SJSA1 (cell line): ENCODE measurements at places on chromosomes 4 and X. TPM values are rescaled to one million over a fixed set of nuclear protein-coding genes. Genes with fewer than 3 reads are reported as not detected.

GRCh38 chrX:106649523-106650428 lies 38.0 kb downstream of the RADX start:
- H3K4me1 ChIP-seq: no peaks in the 10 kb centered on the region
- no peak for DNase-seq
- H3K27me3 ChIP-seq: no peaks in the 10 kb centered on the region
- H3K4me3 ChIP-seq: no peak overlapping the region
- H3K36me3 ChIP-seq: no peaks in the 10 kb centered on the region
- H3K27ac ChIP-seq: no peak overlapping the region

GRCh38 chrX:27966955-27967354 lies 14.3 kb downstream of the DCAF8L1 start:
- no peaks in the 10 kb centered on the region for H3K4me1 ChIP-seq
- no peak for DNase-seq
- no peaks in the 10 kb centered on the region for H3K36me3 ChIP-seq

DNA sequence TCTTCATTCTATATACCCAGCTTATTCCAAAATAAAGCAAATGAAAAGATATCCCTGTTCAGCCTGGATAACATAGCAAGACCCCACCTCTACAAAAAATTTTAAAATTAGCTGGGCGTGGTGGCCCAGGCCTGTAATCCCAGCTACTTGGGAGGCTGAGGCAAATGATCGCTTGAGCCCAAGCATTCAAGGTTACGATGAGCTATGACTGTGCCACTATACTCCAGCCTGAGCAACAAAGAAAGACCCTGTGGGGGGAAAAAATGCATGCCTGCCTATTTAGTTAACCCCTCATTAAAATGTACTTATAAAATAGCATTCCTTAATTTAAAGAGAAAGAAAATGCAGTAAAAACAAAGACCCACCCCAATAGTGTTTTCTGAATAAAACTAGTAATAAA lies 9.3 kb downstream of the PRSS12 start:
- H3K27ac ChIP-seq: no peak overlapping the region
- no peak overlapping the region for H3K4me3 ChIP-seq
- DNase-seq: no peak
- peaks cover 14% of the 10 kb centered on the region for H3K4me1 ChIP-seq
- H3K27me3 ChIP-seq: no peaks in the 10 kb centered on the region

- peak overlapping the region; percentile 42 for H3K27ac ChIP-seq
- DNase-seq: peak; percentile 31
- H3K4me1 ChIP-seq: peaks cover 14% of the 10 kb centered on the region
- H3K4me3 ChIP-seq: no peak overlapping the region
- H3K27me3 ChIP-seq: no peaks in the 10 kb centered on the region
Measured at GRCh38 chrX:41009850-41010846, 75.1 kb upstream of the USP9X start.

DNA sequence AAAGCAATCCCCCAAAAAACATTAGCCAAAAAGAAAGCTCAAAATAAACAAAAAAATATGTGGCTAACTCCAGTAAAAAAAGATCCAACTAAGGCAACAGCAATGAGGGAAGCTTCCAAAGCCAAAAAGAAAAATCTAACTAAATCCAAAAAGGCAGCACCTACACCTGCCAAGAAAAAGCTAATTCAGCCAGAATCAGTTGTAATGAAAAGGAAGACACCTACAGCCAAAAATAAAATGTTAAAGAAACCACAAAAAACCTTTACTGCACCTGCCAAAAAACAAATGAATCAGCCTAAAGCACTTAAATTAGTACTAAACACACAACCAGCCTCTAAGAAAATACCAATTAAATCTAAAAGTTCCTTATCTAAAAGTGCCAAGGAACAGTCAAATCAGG lies 37.2 kb upstream of the CABS1 start:
- H3K27ac ChIP-seq: no peak overlapping the region
- H3K4me1 ChIP-seq: no peaks in the 10 kb centered on the region
- DNase-seq: no peak
- no peaks in the 10 kb centered on the region for H3K36me3 ChIP-seq

- no peaks in the 10 kb centered on the region for H3K4me1 ChIP-seq
- no peak overlapping the region for H3K4me3 ChIP-seq
- H3K27me3 ChIP-seq: no peaks in the 10 kb centered on the region
- no peak overlapping the region for H3K27ac ChIP-seq
- DNase-seq: no peak
Measured at GRCh38 chr4:64340218-64341110, 68.8 kb downstream of the TECRL start.

GRCh38 chrX:153580700-153581386 lies 18.1 kb downstream of the CCNQ start:
- no peak overlapping the region for H3K27ac ChIP-seq
- no peaks in the 10 kb centered on the region for H3K4me1 ChIP-seq
- no peak for DNase-seq
- H3K27me3 ChIP-seq: no peaks in the 10 kb centered on the region
- H3K36me3 ChIP-seq: no peaks in the 10 kb centered on the region
- no peak overlapping the region for H3K4me3 ChIP-seq

GRCh38 chr4:127149086-127149485 lies 483.7 kb upstream of the INTU start:
- H3K27me3 ChIP-seq: no peaks in the 10 kb centered on the region
- H3K36me3 ChIP-seq: no peaks in the 10 kb centered on the region
- no peak overlapping the region for H3K4me3 ChIP-seq
- H3K4me1 ChIP-seq: peaks cover 4% of the 10 kb centered on the region
- no peak for DNase-seq
- no peak overlapping the region for H3K27ac ChIP-seq

DNA sequence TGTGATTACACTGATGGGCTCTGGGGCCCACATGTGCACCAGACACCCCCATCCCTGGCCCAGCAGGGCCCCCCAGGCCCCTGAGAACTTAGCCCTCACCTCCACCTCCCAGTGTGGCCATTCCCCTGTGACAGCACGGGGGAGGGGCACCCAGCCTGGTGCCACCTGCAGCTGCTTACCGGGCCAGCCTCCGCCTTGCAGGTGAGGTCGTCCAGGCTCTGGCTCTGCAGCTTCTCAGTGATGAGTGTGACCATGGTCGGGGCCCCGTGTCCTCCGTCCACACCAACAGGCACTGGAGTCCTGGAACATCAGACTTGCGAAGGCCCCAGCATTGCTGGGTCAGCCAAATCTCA lies 15.6 kb downstream of the FAM53A start:
- H3K36me3 ChIP-seq: no peaks in the 10 kb centered on the region
- no peaks in the 10 kb centered on the region for H3K27me3 ChIP-seq
- H3K4me3 ChIP-seq: no peak overlapping the region
- H3K4me1 ChIP-seq: no peaks in the 10 kb centered on the region

- H3K36me3 ChIP-seq: no peaks in the 10 kb centered on the region
- no peaks in the 10 kb centered on the region for H3K4me1 ChIP-seq
- H3K27me3 ChIP-seq: no peaks in the 10 kb centered on the region
- no peak for DNase-seq
Measured at GRCh38 chrX:115332832-115333231, 43.3 kb downstream of the LUZP4 start.

GRCh38 chrX:70096052-70096451 lies 33.8 kb downstream of the OTUD6A start:
- DNase-seq: no peak
- no peak overlapping the region for H3K27ac ChIP-seq
- H3K36me3 ChIP-seq: no peaks in the 10 kb centered on the region
- H3K4me1 ChIP-seq: no peaks in the 10 kb centered on the region
- H3K27me3 ChIP-seq: no peaks in the 10 kb centered on the region

DNA sequence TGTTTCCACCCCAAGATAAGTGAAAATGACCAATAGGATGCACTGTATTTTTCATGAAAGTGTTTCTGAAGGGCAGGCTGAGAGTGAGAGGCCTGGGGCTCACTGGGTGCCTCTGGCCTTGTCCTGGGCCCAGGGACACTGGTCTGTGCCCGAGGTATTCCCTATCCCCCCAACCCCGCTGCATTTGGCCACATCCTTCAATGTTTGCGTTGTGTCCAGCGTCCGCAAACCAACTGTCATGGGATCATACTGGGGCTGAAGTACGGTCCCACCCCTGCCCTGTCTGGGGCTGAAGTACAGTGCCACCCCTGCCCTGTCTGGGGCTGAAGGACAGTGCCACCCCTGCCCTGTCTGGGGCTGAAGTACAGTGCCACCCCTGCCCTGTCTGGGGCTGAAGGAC lies 22.0 kb upstream of the MSANTD1 start:
- no peaks in the 10 kb centered on the region for H3K27me3 ChIP-seq
- H3K4me3 ChIP-seq: no peak overlapping the region
- H3K4me1 ChIP-seq: peaks cover 16% of the 10 kb centered on the region
- peaks cover 19% of the 10 kb centered on the region for H3K36me3 ChIP-seq

GRCh38 chr4:82678051-82678450 lies 116.3 kb upstream of the TMEM150C start:
- H3K4me3 ChIP-seq: no peak overlapping the region
- H3K4me1 ChIP-seq: no peaks in the 10 kb centered on the region
- DNase-seq: no peak
- no peaks in the 10 kb centered on the region for H3K36me3 ChIP-seq
- no peaks in the 10 kb centered on the region for H3K27me3 ChIP-seq
- no peak overlapping the region for H3K27ac ChIP-seq

DNA sequence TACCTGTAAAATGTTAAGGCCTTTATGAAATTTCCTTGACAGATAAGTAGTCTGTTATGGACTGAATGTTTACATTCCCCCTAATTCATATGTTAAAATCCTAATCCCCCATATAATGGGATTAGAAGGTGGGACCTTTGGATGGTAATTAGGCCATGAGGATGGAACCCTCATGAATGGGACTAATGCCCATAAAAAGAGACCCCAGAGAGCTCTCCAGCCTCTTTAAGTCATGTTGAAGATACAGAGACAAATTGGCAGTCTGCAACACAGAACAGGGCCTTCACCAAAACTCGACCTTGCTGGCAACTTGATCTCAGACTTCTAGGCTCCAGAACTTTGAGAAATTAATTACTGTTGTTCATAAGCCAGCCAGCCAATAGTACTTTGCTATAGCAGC lies 1344.5 kb upstream of the PCDH7 start:
- no peak for DNase-seq
- no peak overlapping the region for H3K4me3 ChIP-seq
- no peaks in the 10 kb centered on the region for H3K36me3 ChIP-seq
- no peak overlapping the region for H3K27ac ChIP-seq
- no peaks in the 10 kb centered on the region for H3K4me1 ChIP-seq

DNA sequence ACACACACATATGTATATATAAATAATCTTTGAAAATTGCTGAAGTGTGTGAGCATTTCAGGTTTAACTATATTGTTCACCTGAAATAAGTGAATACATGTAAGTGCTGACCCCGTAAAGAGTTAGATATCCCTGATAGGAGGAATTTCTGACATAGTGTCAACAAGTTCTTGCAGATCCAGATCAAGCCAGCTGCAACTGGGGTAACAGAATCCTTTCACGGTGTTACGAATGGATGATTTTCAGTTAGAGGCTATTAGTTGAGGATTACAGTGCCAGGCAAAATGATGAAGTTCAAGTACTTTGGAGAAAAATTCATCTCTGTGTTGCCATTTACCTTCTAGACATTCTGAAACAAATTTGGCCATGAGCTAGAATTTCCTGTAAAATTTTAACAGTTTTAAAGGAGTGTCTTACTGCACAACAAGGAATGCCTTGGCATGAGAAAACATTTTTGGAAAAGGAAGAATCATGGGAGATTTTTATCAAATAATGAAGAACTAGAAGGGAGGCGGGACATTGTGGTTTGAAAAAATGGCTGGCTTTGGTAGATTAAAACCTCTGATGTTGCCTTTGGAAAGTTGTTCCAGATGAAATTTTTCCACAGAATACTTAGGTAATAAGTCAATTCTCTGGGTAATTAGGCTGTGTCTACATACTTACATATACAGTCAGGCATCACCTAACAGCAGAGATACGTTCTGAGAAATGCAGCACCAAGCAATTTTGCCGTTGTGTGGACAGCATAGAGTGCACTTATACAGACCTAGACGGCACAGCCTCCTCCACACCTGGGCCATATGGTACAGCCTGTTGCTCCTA lies 84.4 kb upstream of the FAT1 start:
- no peak for DNase-seq
- H3K36me3 ChIP-seq: no peaks in the 10 kb centered on the region
- H3K4me1 ChIP-seq: peaks cover 6% of the 10 kb centered on the region; the same call in 1 of the 2 replicates

- DNase-seq: no peak
- no peaks in the 10 kb centered on the region; the same call in 1 of the 2 replicates for H3K27me3 ChIP-seq
- H3K36me3 ChIP-seq: no peaks in the 10 kb centered on the region
- no peak overlapping the region for H3K27ac ChIP-seq
Measured at GRCh38 chr4:73904491-73904890, 35.3 kb downstream of the CXCL1 start.

GRCh38 chrX:47643926-47644325 lies 6.4 kb downstream of the ELK1 start:
- peaks cover 20% of the 10 kb centered on the region for H3K36me3 ChIP-seq
- peaks cover 10% of the 10 kb centered on the region; the same call in 1 of the 2 replicates for H3K4me1 ChIP-seq
- H3K27ac ChIP-seq: no peak overlapping the region

The MGAT4D gene
- not detected in 2 replicates for total RNA-seq

The F9 gene
- total RNA-seq: not detected in 2 replicates

The DRD5 gene
- total RNA-seq: not detected in 2 replicates
